ENCODE measurements at places on chromosomes 7 and 10. TPM values are rescaled to one million over a fixed set of nuclear protein-coding genes. Genes with fewer than 3 reads are reported as not detected.

VSTM4 gene
- total RNA-seq: 13.1 TPM

SLC13A4 gene
- total RNA-seq: not detected

PRKCQ gene
- 1.4 TPM for total RNA-seq

ASB4 gene
- total RNA-seq: 0.09 TPM

All from mucosa of gallbladder (tissue), 1 donor.